ENCODE measurements at places on chromosomes 1 and 21.
A peak's percentile ranks its signal among the peaks of the same experiment; 100 is the strongest.

DNA sequence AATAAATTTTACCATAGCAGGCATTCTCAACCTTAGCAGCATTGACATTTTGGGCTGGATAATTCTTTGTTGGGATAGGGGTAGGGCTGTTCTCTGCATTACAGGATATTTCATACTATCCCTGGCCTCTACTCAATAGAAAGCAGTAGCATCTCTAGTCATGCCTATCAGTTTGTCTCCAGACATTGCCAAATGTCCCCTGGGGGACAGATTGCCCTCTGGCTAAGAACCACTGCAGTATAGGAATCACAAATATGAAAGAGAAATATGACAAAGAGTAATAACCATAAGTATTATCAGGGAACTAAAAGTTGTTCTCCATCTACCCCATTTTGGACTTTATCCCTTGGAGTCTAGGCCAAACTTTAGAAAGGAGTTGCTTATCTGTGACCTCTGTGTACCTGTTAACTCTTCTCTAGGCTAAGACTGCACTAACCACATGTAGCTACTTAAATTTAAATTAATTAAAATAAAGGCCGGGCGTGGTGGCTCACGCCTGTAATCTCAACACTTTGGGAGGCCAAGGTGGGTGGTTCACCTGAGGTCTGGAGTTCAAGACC, 76.1 kb downstream of the AGO3 start:
- no peak for DNase-seq

DNA sequence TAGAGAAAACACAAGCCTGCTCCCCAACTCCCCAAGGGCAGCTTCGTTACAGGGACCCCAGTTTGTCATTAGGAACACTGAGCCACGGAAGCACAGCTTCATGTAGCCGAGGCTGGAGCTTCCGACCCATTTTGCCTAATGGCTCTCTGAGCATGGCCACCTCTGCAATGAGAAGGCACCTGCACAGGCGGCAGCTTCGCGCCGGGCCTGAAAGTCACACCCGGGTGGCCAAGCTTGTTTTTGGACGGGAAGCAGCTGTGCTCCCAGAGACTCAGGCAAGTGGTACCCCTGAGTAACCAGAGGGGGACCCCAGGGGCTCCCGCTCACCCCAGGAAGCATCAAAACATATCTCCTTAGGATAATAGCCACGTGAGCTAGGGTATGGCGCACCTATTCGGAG, 80.9 kb downstream of the SLC66A1 start:
- DNase-seq, result no peak

GRCh38 chr21:43911015-43911934, 46.3 kb downstream of the AGPAT3 start:
- DNase-seq, result peak; percentile 37

DNA sequence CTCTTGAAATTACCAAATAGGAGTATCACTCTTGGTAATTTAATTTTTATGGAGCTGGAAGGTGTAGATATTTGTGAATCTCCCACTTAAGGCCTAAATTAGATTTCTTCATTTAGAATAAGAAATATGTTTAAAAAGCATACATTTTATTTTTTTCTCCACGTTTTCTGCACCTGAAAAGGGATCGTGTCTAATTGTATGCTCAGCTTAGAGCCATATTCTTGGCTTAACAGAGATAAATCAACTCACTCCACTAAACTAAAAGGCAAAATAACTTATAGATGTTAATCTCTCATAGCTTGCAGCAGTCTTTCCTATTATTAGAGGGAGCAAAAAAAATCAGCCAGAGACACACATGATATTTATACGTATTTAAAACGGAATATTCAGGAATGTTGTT, 336.8 kb upstream of the SGIP1 start:
- no peak for DNase-seq

DNA sequence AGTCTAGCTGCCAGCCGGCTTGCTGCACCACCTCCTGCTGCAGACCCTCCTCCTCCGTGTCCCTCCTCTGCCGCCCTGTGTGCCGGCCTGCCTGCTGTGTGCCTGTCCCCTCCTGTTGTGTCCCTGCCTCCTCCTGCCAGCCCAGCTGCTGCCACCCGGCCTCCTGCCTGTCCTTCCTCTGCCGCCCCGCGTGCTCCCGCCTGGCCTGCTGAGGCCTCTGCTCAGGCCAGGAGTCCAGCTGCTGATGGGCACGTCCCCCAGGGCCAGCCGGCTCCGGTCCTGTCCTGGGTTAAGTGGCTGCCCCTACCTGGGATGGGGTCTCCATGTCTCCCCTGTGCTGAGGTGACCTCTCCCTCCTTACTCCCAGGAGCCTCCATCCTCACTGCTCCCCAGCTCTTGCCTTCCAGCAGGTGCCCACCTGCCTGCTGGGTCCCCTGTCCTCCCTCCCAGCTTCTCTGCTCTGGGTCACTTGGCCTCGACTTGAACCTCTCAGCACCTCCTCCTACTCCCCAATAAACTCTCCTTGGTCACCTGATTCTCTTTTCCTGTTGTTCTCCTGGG, 870 bp downstream of the KRTAP10-8 start:
- DNase-seq, result no peak

DNA sequence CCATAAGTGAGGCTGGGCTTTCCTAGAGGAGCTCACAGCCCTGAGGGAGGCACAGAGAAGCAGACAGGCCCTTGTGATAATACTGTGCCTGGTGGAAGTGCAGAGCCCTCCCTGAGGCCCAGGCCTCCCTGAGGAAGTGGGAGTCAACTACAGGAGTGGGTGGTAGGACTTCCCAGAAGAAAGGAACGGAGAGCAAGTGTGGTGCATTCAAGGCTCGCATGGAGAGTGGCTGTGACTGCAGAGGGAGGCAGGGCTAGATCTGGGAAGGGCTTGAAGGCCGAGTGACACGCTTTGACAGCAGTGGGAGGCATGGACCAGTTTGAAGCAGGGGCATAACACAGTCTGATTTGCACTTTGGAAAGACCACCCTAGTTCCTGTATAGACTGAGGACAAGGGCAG, 37.3 kb downstream of the AZIN2 start:
- no peak for DNase-seq

DNA sequence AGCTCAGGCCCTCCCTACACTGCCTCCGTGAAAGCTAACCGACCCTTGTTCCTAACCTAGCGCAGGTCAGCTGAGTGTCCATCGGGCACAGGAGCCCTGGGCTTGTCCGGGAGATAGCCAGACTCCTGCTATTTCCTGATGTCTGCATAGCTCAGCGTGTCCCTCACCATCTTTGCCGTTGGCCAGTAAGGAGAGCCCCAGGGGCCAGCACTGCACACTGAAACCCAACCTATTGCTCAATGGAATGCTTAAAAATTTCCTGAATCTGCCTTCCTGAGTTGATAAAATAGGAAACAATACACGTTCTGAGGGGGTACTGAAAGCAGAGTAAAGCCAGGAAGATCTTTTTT, 2.2 kb downstream of the RUNX1 start:
- peak; percentile 83 for DNase-seq

DNA sequence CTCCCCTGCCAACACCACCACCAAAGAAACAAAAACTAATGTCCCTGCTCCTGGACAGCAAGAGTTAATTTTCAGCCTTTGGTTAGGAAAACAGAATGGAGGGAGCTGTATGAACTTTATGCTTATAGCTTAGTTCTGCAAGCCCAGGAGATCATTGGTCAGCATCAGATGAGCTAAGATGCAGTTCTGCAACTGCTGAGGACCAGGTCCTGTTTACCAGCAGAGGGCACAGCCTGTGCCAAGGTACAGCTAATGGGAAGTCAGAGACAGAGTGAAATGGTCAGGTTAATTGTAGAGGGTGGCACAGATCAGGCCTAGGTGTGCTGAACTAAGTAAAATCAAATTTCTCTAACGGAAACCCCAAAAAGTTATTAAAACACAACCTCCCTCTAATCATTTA, 161.3 kb downstream of the ROR1 start:
- no peak for DNase-seq

- DNase-seq, result no peak
Observed at GRCh38 chr1:184158896-184159681, 107.6 kb downstream of the TSEN15 start.

DNA sequence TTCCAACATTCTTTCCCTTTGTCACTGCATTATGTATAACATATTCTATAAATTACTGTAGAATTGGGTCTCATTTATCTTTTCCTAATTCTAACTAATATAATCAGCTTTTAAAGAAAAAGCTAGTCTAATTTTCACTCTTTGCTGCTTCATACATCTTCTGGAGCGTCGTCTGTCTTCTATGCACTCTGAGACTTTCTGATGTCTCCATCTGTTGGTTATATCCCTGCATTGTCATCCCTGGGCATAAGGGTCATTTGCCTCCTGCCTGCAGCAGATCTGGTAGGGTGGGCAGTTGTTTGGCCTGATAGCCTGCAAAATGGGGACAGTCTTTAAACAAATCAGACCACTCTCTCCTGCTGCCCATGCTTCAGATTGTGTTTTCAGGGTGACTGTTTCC, 40.8 kb upstream of the DYNLT5 start:
- DNase-seq, result no peak

DNA sequence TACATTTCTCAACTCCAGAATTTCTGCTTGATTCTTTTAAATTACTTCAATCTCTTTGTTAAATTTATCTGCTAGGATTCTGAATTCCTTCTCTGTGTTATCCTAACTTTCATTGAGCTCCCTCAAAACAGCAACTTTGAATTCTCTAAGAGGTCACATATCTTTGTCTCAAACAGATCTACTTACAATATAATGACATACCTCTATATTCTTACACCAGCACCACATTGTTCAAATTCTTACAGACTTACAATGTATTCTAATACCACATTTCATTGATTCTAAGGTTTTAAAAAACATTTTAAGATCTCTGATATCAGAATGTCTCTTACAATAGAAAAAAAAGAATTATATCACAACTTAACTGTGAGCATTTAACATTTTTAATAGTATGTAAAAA, 77.4 kb downstream of the DIRAS3 start:
- DNase-seq, result peak; percentile 55

DNA sequence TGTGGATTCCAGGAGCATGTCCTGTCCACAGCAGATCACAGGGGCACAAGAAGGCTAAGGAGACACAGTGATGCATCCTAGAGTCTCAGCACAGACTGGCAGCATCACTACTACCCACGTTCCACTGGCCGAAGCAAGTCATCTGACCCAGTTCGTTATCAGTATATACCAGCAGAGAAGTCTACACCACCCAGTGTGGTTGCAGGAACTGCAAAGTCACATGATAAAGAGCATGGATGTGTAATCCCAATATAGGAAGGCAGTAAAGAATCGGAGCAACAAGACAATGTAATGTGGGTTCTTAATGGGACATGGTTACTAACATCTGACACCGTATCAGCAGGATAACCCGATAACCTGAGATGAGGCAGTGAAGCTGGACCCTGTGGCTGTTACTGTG, 246.6 kb downstream of the RRAGC start:
- DNase-seq, result no peak

- DNase-seq, result no peak
Observed at GRCh38 chr1:54624466-54625464, 1.4 kb upstream of the FAM151A start.

DNA sequence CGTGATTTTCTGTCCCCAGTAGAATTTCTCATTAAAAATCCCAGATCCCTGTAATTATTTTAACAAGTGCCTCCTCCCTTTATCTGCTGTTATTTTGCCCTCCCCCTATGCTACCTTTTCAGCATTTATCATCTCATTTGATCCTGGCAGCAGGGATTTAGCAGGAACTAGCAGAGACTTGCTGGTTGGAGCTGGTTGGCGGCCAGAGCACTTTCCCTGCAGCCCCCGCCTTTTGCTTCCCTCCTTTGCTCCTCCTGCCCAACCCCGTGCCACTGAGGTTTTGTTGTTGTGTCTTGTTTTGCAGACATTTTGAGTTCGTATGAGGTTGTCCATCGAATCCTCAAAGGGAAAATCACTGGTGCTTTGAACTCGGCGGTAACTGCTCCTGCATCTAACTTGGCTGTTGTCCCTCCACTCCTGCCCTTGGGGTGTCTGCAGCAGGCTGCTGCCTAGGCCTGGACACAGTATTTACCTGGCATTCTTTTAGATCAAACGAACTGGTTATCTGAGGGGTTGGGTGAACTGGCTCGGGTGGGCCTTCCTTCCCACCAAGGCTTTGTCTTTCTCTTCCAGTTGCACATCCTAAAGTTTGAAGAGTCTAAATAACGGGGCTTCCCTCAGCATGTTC, 11.2 kb downstream of the UBE2Q1 start:
- no peak for DNase-seq
